ENCODE measurements at places on chromosomes 12 and 14. TPM values are rescaled to one million over a fixed set of nuclear protein-coding genes. Genes with fewer than 3 reads are reported as not detected.

Gene RPGRIP1
- not detected for total RNA-seq

Gene NOVA1
- 4.8 TPM for total RNA-seq

Gene C12orf42
- not detected for total RNA-seq

Gene TDG
- 20.0 TPM for total RNA-seq

Gene MYL6B
- 56.4 TPM for total RNA-seq

Gene C14orf132
- 20.6 TPM for total RNA-seq

Gene ANKRD33
- total RNA-seq = 0.03 TPM

Gene MIPOL1
- total RNA-seq = 16.3 TPM

Gene DYNC1H1
- total RNA-seq = 1,508 TPM

Gene HOXC12
- total RNA-seq = not detected

Gene IL23A
- not detected for total RNA-seq

Gene CNIH1
- total RNA-seq = 221 TPM

Gene TMTC2
- total RNA-seq = 17.1 TPM

Gene CRY1
- 9.8 TPM for total RNA-seq

Gene PABPN1
- total RNA-seq = 77.2 TPM

Gene RAD52
- total RNA-seq = 17.0 TPM

Gene CISTR
- total RNA-seq = not detected

Gene LRFN5
- 11.3 TPM for total RNA-seq

Gene RFX4
- total RNA-seq = not detected

Gene PLEK2
- total RNA-seq = 3.6 TPM

Gene CRADD
- total RNA-seq = 12.3 TPM

Gene STAT6
- total RNA-seq = 104 TPM

Gene PLXNC1
- 1.7 TPM for total RNA-seq

Gene MANSC4
- total RNA-seq = not detected

Gene GNS
- total RNA-seq = 277 TPM

Gene DAD1
- 262 TPM for total RNA-seq

Gene ARL1
- 207 TPM for total RNA-seq

Gene TMEM19
- total RNA-seq = 27.0 TPM

Gene LALBA
- total RNA-seq = not detected

Gene SLC8A3
- total RNA-seq = 0.33 TPM

Gene MYH7
- total RNA-seq = not detected

Gene FOXG1
- 1.6 TPM for total RNA-seq

Gene ALDH2
- total RNA-seq = 56.9 TPM

Gene SLC35E3
- total RNA-seq = 8.8 TPM

Gene RBP5
- total RNA-seq = not detected

Gene CLEC7A
- total RNA-seq = not detected

Gene GALNT16
- 1.7 TPM for total RNA-seq

Gene TAS2R14
- total RNA-seq = 4.3 TPM

Gene DNAJC22
- total RNA-seq = 2.1 TPM

Gene KERA
- total RNA-seq = not detected

Gene LTBR
- total RNA-seq = 80.0 TPM

Gene TGM1
- total RNA-seq = 0.65 TPM

Gene FAM186B
- total RNA-seq = 0.40 TPM

Gene CPSF2
- total RNA-seq = 44.5 TPM

Gene GUCY2C
- total RNA-seq = not detected

Gene ITGA5
- 589 TPM for total RNA-seq

Gene SERPINA12
- not detected for total RNA-seq

Gene PLA2G1B
- not detected for total RNA-seq
